Stimulated activated CD4-positive, alpha-beta T cell treated with anti-CD3 and anti-CD28 coated beads, Interleukin-1b, Interleukin-23, amount 100 ng/mL, for 24 hours (primary cell): ENCODE measurements at places on chromosomes 7 and 10.

DNA sequence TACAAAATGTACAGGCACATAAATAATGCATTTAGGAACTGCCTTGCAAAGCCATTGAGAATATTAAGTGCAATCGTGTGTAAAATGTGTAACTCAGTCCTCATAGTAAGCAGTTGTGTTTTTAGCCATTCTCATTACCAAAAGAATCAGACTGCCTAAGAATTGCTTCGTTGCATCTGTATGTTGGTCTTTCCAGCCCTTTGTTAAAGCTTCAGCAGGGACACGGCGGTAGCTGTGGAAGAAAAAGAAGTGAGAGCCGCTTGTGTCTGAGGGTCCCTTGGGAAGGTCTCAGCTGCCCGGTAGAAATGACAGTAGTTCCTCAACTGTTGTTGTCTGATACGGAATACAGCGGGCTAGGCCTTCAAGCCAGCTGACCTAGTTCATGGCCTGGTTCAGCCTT is 22.8 kb upstream of the ACSL5 start:
- DNase-seq = no peak

- DNase-seq = no peak
These were observed 602.3 kb downstream of the SORCS3 start for GRCh38 chr10:105243381-105243780.

DNA sequence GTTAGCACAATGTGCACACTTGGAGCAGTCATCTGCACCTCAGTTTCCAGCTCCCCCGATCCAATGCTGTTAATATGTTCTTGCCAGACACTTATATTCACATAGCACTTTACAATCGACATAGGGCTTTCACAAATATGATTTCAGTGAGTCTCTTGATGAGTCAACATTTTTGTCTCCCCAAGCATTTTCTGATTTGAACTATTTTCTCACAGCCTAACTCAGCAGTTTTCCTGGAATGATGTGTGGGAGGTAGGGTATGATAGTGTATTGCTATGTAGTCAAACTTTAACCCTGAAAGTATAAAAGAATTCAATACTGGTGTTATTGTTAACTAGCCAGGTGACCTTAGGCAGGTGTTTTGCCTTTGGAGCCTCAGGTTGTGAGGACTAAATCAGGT is 82.5 kb upstream of the LRGUK start:
- DNase-seq = no peak

GRCh38 chr10:69842882-69843281 is 41.2 kb downstream of the COL13A1 start:
- DNase-seq = no peak

GRCh38 chr7:81414411-81414810 is 355.4 kb downstream of the HGF start:
- no peak for DNase-seq

DNA sequence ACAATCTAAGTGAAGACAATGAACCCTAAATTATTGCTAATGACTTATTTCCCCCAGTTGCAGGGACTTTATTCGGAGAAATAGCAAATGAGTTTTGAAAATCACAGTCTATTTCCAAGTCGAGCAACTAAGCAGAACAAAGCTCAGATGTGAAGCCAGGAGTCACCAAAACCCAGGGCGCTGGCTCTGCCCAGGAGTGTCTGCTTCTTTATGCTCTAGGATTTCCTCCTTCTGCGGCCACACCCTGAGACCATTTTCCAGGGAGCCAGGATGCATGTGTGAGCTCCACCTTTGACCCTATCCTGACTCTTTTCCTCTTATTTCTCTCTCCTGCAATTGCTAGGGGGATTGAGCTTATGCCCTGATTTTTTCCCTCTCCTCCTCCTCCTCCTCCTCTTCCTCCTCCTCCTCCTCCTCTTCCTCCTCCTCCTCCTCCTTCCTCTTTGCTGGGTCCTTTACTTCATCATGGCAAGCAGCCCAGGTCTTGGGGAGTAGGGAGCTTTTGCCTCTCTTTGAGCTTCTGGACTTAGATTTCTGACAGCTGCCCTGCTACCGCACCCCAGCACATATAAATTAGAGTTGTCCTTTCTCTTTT is 234.4 kb downstream of the ARL4A start:
- DNase-seq = no peak

- no peak for DNase-seq
These were observed at the start of gene CUX1 for GRCh38 chr7:101817471-101818286. TSS of gene CUX1 (plus strand) at chr7:101817626. CDS start at chr7:101817640, 14 bp downstream.

DNA sequence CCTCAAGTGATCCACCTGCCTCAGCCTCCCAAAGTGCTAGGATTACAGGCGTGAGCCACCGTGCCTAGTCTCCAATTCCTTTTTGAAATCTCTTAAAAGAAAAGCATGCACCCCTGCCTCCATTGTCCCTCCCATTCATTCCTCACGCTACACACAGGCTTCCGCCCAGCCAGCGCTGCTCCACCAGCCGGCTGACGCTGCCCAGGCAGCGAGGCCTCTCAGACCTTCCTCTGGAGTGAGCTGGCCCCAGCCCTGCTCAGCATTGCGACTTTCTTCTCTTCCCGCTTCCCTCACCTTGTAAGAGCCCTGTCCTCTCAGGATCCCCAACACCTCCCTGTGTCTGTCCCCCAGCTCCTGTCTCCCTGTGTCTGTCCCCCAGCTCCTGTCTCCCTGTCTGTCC is 23.6 kb downstream of the RGS10 start:
- DNase-seq = no peak

DNA sequence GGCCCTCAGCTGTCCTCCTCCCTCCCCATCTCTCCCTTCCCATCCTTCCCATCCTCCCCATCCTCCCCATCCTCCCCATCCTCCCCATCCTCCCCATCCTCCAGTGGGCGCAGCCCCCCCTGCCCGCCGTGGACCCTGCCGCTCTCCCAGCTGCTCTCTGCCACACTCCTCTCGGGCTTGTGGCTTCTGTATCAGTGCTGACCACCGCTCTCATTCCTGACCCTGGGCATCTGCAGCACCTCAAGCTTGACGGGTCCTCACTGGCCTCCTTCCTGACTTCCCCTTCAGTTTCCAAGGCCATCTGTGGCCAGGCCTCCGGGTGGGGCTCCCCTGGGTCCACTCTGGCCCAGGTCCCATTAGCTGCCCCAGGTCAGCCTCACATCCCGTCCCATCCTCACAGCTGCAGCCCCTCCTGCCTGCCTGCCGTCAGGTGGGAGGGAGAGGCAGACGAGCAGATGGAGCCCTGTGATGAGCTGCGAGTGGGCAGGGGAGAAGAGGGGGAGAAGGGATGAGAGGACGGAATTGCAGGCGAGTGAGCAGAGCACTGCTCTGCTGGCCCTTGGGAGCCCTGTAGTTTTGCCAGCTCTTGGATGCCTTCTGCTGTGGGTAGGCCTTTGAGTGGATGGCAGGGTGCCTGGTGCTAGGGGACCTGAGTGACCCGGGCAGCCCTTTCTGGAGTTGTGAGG is 35.7 kb downstream of the LHPP start:
- DNase-seq = no peak

GRCh38 chr10:49550563-49550962 is 11.6 kb upstream of the ERCC6 start:
- no peak for DNase-seq

- peak; percentile 6 for DNase-seq
These were observed 61.4 kb upstream of the GPR158 start for GRCh38 chr10:25113191-25114035.

DNA sequence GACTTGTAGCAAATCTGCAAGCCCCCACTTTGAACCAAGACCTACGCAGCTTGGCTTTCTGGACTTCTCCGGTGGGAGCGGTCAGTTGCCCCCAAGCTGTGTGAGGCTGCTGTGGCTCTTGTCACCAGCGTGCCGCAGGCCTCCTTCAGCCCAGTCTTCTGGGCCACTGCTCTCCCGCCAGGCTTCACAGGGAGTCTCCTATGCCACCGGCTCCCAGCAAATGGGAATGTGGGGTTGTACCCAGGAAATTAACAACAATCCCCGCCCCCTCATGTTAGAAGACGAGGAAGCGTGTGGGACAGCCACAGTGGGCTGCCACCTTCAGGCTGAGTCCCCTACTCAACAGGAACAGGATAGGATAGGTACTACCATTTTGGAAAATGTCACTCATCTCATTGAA is 4.2 kb downstream of the WDR86 start:
- no peak for DNase-seq

DNA sequence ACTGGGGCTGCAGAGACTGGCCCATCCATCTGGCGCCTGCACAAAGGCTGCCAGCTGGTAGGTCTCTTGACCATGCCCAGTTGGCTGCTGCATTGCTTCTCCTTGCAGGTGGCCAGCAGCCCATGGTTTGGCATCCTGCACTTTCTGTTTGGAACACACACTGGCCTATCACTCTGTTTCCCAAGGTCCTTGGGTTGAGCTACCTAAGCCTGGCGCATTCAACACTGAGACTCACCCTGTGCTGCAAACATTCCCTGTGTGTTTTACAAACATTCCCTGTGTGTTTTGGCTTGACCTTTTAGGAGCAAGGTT is 55.5 kb downstream of the TACR2 start:
- no peak for DNase-seq

DNA sequence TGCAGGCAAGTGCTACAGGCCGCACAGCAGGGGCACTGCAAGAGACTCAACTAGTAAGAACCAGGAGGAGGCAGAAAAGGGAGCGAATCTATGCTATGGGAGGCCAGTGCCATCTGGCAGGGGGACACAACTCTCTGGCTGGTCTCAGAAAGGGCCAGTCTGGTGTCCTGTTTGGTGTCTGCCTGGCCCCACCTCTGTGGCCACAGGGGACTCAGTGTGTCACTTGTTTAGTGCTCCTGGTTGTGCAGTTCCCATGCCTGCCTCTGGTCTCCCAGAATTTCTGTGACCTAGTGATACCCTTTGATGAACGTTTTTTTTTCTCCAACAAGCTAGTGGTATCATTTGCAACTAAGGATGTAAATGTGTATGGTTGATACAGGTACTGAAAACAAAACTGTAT is 59.2 kb upstream of the JCAD start:
- DNase-seq = no peak

DNA sequence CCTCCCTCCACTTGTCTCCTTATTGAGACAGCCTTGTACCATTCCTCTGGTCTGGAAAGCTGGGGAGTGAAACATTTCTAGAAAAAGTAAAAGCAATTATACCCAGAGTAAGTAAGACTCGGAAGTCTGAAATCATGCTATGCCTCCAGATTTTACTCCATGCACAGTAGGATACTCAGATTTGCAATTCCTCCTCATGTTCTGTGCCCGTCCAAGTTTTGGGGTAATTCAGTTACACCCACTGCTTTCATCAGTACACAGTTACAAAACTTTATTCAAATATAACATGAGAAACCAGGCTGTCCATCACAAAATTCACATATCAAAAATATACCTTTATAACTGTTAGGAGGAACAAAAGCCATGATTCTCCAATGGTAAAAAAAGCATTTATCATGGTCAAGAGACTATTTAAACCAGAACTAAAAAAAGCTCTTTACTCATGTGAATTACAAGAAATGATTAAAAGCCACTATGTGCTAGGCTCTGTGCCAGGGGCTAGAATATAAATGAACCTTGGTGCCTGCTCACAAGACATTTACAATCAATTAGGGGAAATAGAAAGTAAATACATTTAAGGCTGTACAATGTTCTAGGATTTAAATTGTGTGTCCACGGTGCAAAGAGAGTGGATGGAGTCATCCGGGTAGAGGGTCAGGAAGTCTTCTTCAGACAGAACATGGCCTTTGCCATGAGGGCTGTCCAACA is 320.2 kb downstream of the ELMO1 start:
- no peak for DNase-seq
